ENCODE measurements at places on chromosomes 2 and 18.

- no peak for DNase-seq
These were observed 571.1 kb upstream of the ID2 start for GRCh38 chr2:8110716-8111115.

- DNase-seq: no peak
These were observed 3.0 kb upstream of the MBD1 start for GRCh38 chr18:50284255-50284885.

DNA sequence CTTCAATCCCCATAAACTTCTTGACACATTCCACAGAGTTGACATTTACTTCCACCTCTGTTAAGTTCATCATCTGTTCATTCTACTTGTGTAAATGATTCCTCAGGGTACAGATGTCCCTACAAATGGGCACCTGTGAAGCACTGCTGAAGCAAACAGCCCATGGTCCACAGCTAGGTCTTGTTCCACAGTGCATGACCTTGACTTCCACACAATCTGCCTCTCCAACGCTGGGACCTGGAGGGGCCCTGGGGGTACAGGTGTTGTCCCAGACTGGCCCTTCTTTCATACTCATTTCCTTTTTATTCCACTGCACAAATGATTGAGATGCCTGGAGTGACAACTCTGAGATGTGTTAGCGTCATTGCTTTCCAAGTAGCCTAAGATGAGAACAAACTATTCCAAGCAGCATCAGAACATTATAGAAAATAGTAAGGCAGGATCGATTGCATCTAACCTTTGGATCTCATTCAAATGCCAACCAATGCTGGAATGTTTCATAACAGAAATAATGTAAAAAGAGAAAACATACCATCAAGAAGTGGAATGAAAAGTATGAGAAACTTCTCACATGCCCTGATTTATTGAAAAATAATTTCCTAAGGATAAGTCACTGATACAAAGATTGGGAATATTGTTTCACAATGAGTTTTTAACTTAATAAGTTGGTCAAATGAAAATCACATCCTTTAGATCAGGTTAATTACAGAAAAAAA is 31.2 kb downstream of the PIEZO2 start:
- DNase-seq: no peak

DNA sequence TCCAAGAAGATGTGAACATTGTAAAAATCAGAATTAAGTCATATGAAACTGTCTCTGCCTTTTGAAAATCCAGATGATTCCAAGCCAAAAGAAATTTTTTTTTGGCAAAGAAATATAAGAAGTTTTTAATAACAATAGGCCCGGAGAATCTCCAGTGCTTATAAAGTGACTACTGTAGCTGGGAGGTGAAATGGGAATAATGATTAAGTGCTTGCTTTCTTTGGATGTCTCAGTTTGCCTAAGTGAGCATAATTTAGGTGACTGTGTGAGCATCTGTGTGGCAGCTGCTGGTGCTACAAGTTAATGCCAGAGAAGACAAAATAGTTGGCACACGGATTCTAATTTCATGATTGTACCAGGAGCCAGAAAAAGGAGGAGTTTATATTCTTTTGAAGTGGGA is 185.0 kb downstream of the LTBP1 start:
- no peak for DNase-seq

- no peak for DNase-seq
These were observed 31.4 kb upstream of the DARS1 start for GRCh38 chr2:136016836-136017235.

DNA sequence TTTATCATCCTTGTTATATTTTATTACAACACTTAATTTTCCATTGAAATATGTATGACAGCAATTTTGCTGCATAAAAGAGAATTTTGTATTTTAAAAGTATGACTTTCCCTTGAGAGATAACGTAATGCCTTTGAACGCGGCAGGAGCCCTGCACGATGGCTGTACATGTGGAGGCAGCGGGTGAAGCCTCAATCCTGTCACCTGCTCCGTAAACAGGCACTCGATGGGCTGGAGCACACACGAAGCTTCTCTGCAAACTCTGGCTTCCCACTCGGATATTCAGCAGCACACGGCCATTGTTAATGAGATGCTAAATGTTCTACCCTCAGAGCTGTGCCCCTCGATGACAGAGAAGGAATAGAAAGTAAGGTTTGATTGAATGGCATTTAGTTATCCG is 184.4 kb downstream of the RTP5 start:
- DNase-seq: no peak

- no peak for DNase-seq
These were observed 42.0 kb downstream of the EPAS1 start for GRCh38 chr2:46339200-46339599.

- DNase-seq: no peak
These were observed 42.3 kb upstream of the STAT1 start for GRCh38 chr2:191056228-191056627.

GRCh38 chr2:37583867-37584266 is 87.6 kb downstream of the CDC42EP3 start:
- DNase-seq: no peak

DNA sequence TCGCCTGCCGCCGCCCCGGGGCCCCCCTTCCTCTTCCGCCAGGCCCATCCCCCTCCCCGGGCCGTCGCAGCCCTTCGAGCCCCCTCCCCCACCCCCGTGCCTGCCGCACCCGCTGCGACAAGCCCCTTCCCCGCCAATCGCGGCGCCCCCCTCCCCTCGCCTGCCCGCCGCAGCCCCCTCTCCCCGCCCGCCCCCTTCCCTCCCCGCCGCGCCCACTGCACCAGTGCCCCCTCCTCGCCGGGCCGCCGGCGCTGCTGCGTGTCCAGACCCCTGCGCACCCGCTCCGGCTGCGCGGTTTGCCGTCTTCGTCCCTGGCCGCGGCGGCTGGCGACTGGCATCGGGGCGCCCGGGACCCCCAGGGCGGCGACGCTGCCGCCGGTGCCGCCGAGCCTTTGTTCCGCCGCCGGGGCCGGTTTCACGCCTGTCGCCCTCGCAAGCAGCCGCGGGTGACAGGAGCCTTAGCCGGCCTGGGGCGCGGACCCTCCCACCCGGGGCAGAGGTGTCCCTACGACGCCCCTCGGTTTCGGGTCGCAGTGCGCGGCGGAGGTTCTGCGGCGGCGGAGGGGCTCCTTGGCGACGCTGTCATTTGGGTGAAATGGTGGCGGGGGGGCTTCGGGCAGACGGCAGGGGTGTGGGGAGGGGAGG is 18.1 kb downstream of the GPC1 start:
- DNase-seq: no peak

DNA sequence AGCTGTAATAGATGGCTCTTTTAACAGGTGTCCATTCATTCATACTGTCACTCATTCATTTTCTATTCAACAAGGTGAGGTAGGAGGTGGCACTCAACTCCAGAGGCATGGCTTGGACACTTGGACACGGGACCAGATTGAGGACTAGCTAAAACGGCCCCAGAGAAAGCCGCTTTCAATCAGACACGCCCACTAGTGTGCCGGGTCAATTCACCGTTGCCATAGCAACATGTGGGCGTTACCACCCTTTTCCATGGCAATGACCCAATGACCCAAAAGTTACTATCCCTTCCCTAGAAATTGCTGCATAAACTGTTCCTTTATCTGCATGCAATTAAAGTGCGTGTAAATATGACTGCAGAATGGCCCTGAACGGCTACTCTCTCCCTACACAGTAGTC is 49.2 kb upstream of the LGALSL start:
- DNase-seq: no peak
